NCI-H187 (cell line): ENCODE measurements at places on chromosomes 6 and 20.

DNA sequence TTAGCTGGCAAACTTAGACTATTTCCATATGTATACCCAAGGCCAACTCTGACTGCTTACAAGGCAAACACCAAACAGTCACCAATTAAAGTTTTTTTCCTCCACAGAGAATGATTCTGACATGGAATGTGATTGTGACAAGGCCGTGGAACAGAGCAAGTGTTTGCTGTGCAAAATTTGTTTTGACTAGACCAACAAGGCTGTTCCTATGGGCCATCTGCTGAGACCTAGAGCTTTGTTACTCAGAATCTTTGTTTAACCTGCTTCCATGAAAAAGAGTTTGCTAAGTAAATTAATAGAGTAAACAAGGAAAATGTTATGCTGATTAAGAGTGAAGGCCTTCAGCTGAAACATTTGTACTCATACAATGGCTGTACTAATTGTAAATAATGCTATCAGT, 51.6 kb upstream of the IMPG1 start:
- DNase-seq: no peak

GRCh38 chr6:31450751-31451150, 47.2 kb upstream of the MICB start:
- no peak for DNase-seq

DNA sequence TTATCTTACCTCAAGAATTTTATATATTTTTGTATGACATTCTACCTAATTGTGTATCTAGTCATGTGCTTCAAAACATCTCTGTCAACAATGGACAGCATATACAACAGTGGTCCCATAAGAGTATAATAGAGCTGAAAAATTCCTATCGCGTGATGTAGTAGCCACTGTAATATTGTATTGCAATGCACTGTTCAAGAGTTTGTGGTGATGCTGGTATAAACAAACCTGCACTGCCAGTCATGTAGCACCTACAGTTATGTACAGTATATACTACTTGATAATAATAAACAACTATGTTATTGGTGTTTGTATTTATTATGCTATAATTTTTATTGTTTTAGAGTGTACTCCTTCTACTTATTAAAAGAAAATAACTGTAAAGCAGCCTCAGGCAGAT, 672.7 kb downstream of the CD109 start:
- no peak for DNase-seq

GRCh38 chr6:28810659-28811053, 113.1 kb downstream of the TRIM27 start:
- DNase-seq: no peak

GRCh38 chr20:33883164-33883563, 72.0 kb downstream of the CHMP4B start:
- DNase-seq: no peak

DNA sequence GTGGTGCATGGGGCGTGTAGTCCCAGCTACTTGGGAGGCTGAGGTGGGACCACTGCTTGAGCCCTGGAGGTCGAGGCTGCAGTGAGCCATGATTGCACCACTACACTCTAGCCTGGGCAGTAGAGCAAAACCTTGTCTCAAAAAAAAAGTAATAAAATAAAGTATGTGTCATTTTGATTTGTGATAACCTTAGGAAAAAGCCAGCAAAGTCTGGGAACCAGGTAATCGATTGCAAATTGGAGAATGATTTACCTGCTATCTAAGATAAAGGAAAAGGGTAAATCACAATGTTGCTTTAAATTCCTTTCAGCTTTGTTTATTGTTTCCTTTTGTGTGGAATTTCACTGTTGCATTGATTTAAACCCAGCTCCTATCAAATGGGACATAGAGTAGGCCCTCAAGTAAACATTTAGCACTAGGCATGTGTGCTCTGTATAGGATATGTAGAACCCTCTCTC, 59.0 kb downstream of the SGK1 start:
- no peak for DNase-seq

DNA sequence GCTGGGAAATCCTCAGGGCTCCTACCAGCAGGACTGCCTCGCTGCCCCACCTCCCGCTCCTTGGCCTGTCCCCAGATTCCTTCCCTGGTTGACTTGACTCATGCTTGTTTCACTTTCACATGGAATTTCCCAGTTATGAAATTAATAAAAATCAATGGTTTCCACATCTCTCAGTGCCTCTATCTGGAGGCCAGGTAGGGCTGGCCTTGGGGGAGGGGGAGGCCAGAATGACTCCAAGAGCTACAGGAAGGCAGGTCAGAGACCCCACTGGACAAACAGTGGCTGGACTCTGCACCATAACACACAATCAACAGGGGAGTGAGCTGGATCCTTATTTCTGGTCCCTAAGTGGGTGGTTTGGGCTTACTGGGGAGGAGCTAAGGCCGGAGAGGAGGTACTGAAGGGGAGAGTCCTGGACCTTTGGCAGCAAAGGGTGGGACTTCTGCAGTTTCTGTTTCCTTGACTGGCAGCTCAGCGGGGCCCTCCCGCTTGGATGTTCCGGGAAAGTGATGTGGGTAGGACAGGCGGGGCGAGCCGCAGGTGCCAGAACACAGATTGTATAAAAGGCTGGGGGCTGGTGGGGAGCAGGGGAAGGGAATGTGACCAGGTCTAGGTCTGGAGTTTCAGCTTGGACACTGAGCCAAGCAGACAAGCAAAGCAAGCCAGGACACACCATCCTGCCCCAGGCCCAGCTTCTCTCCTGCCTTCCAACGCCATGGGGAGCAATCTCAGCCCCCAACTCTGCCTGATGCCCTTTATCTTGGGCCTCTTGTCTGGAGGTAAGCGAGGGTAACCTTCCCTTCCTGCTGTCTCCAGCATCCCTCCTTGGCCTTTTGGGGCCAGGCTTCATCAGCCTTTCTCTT, at the start of gene CFB:
CFB (plus strand) TSS at position 589 of the 863 bp plus-strand sequence; CDS start at position 716, 127 bp downstream.
- DNase-seq: no peak

DNA sequence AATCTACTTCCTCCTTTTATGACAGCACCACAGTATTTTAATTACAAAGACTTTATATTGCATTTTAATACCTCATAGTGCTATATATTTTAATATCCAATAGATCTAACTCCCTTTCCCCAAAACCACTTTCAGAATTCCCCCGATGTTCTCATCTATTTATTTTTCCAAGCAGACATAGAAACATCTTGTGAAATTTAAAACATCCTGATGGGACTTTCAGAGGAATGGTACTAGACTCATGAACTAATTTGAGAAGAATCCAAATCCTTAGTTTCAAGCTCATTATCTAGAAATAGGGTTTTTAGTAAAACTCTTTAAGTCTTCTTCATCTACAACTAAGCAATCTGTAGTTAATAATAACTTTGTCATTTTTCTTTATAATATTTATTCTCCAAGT, 97.0 kb downstream of the TRERF1 start:
- no peak for DNase-seq

GRCh38 chr6:166325383-166326042, 16.8 kb downstream of the SFT2D1 start:
- DNase-seq: no peak

GRCh38 chr20:23126281-23127061, 40.3 kb upstream of the CD93 start:
- DNase-seq: no peak

DNA sequence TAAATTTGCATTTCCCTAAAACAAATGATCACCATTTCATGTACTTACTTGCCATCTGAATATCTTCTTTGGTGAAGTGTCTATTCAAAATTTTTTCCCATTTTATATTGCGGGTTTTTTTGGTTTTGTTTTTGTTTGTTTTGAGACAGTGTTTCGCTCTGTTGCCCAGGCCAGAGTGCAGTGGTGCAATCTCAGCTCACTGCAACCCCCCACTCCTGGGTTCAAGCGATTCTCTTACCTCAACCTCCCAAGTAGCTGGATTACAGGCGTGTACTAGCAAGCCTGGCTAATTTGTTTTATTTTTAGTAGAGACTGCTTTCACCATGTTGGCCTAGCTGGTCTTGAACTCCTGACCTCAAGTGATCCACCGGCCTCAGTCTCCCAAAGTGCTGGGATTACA, 9.1 kb upstream of the REPS1 start:
- DNase-seq: no peak

GRCh38 chr20:10758446-10758845, 84.6 kb upstream of the JAG1 start:
- no peak for DNase-seq

DNA sequence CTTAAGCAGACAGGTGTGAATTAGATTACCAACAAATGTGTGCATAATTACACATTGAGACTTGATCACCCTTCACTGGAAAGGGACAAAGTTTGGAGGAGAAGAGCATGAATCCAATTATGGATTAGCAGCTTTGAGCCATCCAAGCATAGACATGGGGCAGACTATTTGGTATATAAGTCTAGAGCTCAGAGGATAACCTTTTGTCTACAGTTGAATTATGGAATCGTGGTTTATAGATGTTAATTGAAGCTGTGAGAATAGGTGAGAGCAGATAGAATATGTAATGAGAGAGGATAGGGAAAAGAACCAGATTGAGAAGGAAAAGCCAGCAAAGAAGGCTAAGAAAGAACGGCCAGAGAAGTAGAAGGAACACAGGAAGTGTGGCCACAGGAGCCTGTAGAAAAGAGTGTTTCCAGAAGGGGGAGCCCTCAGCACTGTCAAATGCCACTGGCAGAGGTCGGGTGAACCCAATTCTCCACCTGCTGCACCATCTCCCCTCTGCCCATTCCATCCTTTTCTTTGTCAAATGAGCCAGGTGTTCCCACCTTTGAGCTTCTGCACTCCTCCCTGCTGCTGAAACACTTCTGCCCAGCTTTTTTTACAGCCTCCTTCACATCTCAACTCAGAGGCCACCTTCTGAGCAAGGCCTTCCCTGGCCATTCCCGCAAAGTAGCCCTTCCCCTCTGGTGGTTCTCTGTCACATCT, 7.3 kb downstream of the DNTTIP1 start:
- peak; percentile 22 for DNase-seq

DNA sequence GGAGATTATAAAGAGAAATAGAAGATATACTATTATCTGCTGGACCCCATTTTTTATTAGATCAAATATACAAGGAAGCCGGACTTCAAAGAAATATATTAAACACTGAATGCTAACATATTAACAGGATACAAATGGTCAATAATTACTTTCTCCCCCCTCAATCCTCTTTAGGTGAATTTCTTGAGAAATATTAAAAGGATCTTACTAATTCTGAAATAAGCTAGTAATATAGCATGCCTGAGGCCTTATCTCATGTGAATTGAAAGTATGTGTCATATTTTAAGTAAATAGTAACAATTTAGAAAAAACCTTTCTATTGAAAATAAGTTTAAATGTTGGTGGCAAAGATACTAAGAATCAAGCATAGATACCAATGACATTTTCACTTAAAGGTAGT, 954.7 kb upstream of the MAN1A1 start:
- no peak for DNase-seq

DNA sequence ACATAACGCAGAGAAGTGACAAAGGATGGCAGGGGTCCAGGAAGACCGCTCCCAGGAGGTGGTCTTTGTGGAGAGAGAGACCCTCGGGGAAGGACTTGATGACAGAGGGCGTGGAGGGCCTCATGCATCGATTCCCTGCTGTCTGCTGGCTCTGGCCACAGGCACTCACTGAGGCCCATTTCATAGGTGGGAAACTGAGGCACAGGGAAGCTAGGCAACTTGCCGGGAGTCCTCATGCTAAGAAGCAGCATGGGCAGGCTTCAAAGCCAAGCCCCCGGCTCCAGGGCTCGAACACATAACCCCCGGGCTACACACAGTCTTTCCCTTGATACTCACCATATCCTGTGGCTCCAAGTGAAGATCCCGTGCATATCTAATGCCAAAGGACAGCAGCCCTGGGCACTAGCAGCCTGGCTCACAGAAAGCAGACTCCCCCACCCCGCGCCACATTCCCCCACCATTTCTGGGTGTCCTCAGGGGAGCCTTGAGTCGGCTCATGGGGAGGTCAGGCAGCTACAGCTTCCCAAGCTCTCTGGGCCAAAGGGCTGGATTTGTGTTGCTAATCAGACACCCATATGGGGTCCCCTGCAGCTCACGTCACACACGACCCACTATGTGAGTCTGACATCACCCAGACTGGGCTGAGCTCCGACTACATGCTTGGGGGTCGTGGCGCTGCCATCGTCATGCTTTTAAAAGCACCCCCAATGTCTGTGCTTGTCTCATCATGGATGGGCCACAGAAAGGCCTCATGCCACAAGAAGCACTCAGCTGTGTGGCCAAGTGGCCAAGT, 130.9 kb upstream of the PMEPA1 start:
- DNase-seq: no peak

GRCh38 chr6:12313992-12314589, 23.9 kb downstream of the EDN1 start:
- DNase-seq: no peak

DNA sequence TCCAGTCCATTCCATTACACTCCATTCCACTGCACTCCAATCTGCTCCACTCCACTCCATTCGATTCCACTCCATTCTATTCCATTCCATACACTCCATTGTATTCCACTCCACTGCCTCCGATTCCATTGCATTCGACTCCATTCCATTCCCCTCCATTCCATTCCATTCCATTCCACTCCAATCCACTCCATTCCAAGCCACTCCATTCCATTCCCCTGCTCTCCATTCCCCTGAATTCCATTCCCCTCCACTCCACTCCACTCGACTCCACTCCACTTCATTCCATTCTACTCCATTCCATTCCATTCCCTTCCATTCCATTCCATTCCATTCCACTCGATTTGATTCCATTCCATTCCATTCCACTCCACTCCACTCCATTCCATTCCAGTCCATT, 25.7 kb upstream of the DEFB125 start:
- DNase-seq: no peak

DNA sequence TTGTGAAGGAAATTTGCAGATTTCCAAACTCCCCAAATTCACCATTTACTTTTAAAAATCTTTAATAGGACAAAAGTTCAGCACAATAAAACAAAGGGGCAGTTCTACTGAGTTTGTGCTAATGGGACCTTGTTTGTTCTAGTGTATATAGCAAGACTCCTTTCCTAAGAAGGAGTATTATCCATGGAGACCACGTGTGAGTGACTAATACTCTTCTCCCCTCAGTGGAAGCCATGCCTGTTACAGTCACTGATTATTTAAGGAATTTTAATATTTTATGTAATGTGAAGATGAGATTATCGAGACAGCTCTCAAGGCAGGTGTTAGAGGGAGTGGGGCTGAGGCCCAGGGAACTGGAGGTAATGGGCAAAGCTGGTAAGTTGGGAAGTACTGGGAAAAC, 16.4 kb upstream of the QKI start:
- no peak for DNase-seq

DNA sequence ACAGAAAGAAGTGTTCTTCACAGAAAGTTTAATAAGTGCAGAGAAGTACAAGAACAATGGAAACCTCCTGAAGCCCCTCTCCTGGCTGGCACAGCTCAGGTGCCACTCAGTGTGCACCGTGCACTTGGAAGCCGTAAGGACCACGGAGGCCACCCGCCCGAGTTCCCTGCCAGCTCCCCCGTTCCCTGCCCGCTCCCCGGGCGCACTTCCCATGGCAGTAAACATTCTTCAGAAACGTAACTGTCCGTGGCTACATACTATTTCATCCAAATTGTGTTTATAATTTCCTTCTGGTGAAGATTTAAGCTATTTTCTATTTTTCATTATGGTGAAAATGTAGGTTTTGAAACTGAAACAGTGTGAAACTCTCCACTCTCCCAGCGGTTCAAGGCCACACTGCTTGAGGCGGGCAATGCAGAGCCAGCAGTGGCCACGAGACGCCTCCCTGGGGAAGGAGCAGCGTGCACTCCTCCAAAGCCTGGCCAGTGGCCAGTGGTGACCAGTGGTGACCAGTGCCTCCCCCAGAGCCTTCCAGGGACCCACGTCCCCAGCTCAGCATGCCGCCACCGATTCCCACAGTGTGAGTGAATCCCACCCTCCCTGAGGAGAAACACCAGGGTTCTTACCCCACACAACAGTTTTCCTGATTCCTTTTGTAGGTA, 46.4 kb downstream of the TAF4 start:
- DNase-seq: no peak

- DNase-seq: no peak
These were observed 142.1 kb upstream of the SULF2 start for GRCh38 chr20:47927385-47927851.
